ENCODE measurements at places on chromosomes 5 and 9.

DNA sequence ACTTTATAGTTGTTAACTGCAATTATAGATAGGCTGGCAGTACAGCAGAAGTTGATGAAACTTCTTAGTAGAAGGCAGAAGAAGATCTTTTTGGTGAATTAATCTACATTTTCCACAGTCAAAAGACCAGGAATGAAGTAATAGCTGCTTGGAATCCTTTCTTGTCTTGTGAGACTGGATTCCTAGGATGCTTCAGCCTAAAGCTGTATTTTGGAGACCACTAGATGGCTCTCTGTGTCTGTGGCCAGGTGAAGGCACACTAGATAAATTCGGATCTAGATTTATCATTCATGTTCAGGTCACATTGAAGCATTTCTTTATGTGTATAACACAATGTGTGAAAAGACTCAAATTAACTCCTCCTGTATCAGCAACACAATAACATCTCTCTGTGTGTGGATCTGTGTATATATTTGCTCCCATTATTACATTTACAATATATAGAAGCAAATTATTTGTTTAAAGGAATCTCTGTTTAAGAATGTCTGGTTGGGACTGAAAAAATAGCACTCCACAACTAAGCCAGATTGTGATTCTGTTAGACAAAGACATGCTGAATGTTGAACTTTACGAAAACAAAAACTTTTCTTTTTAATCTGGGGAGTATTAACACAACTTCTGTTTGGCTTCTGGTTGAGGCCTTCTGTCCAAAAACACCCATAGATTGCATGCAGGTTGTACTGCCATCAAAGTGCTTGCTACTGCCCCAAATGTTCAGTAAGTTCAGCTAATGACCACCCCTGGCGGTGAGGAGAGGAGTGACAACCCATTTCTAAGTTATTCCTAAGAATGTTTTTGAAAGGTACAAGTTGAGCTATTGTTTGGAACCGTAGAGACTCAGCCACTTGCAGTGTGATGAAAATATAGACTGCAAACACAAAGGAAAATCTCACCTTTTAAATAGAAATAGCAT, 10.6 kb downstream of the GRIN3A start:
- no peak for DNase-seq

DNA sequence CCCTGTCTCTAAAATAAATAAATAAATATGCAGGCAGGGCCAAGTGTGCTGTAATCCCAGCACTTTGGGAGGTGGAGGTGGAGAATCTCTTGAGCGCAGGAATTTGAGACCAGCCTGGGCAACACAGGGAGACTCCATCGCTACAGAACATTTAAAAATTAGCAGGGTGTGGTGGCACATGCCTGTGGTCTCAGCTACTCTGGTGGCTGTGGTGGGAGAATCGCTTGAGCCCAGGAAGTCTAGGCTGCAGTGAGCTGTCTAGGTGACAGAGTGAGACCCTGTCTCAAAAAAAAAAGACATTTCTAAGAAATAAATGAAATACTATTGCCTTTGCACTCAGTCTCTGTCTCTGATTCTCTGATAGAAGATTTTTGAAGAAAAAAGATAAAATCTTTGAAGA, 1.2 kb upstream of the PCDHGA10 start:
- DNase-seq, result no peak

DNA sequence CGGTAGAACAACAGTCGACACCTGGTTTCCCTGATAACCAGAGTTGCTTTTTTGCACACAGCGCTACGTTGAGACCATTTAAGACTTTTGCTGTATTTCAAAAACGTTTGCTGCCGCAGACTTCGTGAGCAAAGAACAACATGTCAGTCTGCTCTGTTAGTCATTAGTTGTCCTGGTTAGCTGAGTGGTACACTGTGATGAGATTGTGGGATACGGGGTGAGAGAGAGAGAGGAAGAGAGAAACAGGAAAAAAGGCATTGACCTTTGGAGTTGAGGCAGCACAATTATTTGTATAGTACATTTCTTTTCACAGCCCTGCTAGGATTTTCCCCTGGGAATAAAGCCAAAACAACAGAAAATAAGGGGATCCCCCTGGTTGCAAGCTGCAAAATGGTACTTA, 306.1 kb upstream of the WWC1 start:
- no peak for DNase-seq

DNA sequence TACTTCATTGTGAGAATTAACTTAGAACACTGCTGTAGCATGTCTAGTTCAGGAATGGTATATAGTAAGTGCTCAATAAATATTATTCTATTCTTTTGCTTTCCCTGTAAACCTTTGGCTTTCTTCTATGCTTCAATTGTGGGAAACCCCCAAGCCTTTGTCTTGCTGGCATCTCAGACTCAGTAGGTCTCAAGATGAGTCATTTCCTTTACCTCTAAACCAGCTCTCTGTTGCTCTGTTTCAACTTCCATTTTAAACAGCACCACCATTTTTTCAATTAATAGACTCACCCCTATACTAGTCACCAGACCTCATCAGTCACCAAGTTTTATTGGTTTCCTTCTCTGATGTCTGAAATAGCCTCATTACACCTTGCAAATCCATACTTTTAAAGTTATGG, 43.5 kb downstream of the DMAC1 start:
- no peak for DNase-seq

DNA sequence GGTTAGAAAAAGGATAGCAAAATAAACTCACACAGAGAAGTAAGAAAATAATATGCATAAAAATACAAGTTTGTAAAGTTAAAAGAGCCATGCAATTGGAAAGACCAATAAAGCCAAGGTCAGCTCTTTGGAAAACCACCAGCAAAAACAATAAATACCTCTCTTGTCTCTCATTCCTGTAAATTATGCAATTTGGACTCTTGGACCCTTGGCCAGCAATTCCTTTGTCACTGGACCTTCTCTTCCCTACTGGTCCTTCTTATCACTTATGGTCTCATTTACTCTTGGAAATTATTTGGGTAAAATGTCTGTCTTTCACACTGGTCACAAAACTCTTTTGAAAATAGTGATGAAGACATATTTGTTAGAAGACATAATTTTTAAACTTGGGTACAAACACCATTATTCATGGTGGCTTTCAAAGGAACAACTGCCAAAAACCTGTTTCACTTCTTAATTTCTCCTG, 379.5 kb downstream of the TMEM232 start:
- no peak for DNase-seq

DNA sequence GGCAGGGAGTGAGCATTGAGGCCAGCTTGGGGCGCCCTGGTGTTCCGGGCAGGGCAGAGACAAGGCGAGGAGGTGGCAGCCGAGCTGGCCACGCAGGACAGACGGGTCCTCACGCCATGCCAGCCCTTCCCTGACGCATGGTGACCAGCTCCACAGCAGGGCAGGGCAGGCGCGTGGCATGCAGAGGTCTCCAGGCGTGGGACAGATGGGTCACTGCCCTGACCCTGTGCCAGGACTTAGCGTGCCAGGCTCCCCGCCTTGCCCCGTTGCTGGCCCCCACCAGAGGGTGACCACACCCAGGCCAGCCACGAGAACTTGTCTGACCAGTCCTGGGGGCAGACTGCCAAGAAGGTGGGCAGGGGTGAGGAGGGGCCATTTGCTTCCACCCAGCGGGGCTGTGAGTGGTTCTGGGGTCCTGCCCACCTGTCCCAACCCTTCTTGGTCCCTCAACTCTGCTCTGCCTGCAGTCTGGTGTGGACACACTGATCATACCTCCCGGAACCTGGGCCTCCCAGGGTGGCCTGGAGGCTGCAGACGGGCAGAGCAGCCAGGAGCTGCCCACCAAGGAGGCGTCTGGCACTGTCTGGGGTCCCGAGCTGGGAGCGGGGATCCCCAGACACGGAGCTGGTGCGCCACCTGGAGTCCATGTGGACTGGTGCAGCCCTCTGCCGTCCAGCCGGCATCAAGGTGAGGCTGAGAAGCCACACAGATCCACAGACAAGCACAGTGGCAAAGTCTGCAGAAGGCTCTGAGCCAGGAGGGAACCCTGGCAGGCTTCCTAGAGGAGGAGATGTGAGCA, at the start of gene RNF224:
Gene RNF224 (plus strand): TSS at position 449 of the 799 bp plus-strand sequence. CDS start 834 bp downstream, outside the sequence.
- DNase-seq, result peak; percentile 91

GRCh38 chr5:56306433-56307150, 73.5 kb upstream of the ANKRD55 start:
- DNase-seq, result no peak

DNA sequence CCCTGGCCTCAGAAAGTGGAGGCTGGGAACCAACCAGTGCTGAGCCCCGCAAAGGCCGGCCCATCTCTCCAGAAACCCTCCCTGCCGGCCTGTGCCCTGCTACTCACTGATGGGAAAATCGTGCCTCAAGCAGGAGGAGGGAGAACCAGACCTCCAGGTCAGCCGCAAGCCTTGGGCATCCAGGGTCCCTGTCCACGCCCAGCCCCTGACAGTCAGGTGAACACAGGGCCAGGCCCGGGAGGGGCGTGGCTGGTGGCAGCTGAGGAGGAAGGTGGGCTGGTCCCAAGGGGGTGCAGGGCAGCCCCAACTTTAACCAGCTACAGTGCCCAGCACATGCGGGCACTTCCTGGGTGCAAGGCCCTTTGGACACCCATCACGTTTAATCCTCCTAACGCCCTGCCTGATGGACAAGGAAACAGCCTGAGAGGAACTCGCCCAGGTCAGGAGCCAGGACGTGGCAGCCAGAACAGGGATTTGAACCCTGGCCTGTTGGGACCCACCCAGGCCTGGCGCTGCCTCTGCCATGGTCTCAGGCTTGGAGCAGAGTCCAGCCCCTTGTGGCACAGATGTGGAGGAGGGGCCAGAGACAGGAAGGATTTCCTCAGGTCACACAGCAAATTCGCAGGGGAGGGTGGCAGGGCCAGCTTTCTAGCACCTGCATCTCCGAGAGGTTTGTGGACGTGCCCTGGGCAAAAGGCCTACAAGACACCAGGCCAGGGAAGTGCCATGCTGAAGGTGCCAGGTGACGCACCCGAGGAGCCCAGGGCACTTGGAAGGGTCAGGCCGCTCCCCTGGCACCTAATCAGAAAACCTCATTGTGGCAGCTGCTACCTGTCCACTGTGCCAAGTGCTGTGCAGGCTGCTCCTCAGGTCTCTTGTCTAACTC, 4.5 kb downstream of the RALGDS start:
- no peak for DNase-seq

DNA sequence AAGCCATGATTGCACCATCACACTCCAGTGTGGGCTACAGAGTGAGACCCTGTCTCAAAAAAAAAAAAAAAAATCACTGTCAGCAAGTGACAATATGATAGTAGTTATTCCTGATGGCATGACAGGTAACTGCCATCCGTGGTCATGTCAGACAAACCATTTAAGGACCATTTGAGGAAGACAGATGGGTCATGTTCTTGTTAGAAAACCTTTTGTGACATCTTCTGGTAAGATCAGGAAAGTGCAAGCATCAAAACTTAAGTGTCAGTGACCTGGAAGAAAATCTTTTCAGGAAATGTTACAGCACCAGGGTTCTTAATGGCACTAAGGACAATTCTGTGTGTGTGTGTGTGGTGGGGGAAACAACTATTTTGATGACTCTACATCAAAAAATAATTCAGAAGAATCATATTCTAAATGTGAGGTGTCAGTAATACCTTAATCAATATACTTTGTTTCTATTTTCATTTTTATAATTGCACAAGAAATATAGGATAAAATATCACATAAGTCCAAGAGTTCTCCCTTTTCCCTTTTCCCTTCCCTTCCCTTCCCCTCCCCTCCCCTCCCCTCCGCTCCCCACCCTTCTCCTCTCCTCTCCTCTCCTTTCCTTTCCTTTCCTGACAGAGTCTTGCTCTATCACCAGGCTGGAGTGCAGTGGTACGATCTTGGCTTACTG, 17.8 kb downstream of the SLC38A9 start:
- DNase-seq, result no peak

GRCh38 chr9:4994166-4994890, 9.3 kb downstream of the JAK2 start:
- no peak for DNase-seq

All from stimulated activated CD8-positive, alpha-beta memory T cell treated with anti-CD3 and anti-CD28 coated beads, Interleukin-4, amount 100 ng/mL, for 48 hours (primary cell).